Fibroblast of skin of right quadriceps (primary cell): ENCODE measurements at places on chromosomes 11 and 22.

- DNase-seq, result no peak
Measured at GRCh38 chr11:37843603-37844002, 1245.6 kb upstream of the RAG2 start.

GRCh38 chr11:11346303-11346702 is 6.7 kb downstream of the CSNK2A3 start:
- no peak for DNase-seq

GRCh38 chr22:30714062-30714461 is 19.4 kb downstream of the OSBP2 start:
- DNase-seq, result no peak

- no peak for DNase-seq
Measured at GRCh38 chr11:99818991-99819390, 798.2 kb downstream of the CNTN5 start.

DNA sequence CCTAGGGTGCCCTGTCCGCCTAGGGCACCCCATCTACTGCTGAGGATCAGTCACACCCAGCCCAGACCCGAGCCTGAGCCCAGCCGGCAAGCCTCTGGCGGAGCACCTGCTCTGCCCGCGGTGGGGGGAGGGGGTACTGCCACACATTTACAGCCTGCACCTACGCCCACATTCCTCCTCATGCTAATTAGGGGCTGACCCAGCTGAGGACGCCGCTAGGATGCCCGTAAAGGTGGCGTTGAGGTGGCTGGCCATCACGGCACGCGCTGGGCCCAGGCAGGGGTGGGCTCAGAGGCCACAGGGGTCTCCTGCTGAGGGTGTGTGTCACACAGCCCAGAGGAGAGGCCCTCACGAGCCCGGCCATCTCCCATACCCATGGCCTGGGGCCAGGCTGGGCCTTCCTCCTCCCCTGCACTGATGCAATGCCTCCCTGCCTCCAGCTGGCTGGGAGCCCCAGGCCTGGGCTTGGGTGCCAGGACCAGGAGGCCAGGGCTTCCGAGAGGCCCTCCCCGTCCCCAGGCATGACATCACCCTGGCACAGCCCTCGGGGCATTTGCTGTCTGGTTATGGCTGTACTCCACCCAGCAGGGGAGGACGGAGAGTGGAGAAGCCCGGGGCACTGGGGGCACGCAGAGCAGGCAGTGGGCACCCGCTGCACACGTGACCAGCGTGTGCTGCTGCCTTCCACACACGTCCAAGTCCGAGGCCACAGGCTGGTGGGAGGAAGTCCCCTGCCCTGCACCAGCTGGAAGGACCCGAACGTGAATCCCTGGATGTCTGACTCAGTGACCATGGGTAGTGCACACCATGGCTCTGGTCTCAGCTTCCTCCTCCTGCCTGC is 12.7 kb downstream of the DUSP8 start:
- DNase-seq, result peak; percentile 50

DNA sequence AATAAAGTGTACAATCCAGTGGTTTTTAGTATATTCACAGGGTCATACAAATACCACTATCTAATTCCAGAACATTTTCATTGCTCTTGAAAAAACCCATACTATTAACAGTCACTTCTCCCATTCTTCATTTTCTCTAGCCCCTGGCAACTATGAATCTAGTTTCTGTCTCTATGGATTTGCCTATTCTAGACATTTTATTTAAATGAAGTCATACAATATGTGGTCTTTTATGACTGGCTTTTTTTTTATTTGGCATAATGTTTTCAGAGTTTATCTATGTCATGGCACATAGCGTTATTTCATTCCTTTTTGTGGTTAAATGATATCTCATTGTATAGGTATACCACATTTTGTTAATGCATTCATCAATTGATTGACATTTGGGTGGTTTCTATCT is 59.4 kb downstream of the KDM2A start:
- peak; percentile 42 for DNase-seq

DNA sequence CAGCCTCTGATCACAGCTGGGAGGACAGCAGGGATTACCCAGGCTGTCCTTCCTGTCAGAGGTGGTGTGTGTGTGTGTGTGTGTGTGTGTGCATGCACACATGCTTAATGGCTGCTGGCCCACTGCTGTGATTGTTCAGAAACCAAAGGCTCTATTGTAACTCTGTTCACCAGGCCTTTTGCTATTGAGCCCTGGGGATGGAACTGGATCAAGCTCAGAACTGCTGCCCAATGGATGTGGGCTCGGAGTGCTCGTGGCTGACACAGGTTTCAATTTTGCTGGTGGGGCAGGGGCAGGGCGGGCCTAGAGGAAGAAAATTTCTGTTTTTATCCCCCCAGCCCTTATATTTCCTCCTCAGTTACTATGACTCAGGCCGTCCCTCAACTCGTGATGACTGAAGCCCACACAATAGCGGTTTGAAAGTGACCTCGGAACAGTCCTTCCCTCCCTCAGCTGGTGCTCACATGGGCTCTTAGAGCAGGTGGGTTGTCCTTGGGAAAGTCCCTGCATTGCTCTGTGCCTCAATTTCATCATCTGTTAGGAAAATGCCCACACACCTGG is 359.3 kb downstream of the TENM4 start:
- peak; percentile 64 for DNase-seq

- DNase-seq, result no peak
Measured at GRCh38 chr11:107732689-107733051, 20.8 kb upstream of the SLN start.
